ENCODE measurements at places on chromosomes 1 and 21.

GRCh38 chr1:39380036-39380435 is 111.4 kb upstream of the BMP8A start:
- no peak for DNase-seq

DNA sequence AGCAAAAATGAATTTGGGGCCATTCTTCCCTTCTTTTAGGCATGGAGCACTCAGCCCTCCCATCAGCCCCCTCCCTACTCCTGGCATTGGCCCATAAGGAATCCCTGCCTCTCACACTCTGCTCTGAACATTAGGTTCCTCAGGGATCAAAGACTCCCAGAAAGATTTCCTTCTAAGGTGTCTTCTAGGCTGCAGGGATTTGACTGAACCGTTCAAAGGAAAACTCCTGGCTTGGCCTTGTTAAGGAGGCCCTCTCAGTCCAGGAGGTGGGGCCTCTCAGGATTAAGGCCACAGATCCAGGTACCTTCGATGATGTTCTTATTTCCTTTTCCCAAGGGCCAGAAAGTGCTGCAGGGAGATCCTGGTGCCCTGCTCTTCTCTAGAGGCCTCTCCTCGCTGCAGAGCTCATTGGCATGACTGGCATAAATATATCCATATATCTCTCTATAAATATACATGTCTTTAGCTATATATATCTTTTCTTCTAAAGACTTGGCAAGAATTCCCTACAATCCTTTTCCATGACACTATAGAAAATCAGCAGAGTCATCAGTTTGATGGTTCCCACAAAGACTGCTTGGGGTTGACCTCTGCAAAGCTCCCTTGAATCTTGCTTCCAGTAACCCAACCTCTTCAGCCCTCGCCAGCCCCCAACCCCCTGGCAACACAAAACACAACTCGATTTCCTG is 59.1 kb downstream of the PLXNA2 start:
- peak; percentile 44 for DNase-seq

- no peak for DNase-seq
These were observed 11.9 kb downstream of the ECE1 start for GRCh38 chr1:21278208-21278859.

- peak; percentile 24 for DNase-seq
These were observed 369.1 kb downstream of the RGS7 start for GRCh38 chr1:240987928-240988327.

DNA sequence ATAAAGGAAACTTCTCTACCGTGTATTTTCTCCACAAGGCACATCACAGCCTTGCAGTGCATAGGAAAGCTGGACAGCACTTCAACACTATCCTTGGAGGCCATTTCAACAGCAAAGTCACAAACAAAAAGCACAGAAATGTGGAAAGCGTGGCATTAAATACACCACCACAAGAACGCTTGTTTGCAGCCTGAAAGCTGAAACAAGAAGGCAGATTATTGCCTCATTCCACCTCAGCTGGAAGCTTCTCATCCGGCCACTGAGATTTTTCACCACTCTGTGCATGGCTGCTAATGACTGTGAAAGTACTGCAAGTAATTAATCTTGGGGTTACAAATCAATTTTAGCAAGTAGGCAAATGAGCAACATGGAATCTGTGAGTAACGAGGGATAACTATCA is 50.9 kb upstream of the GALNT2 start:
- DNase-seq: no peak

GRCh38 chr1:202224453-202224852 is 30.9 kb downstream of the LGR6 start:
- DNase-seq: no peak

GRCh38 chr1:194598098-194598497 is 1411.7 kb upstream of the B3GALT2 start:
- no peak for DNase-seq

- no peak for DNase-seq
These were observed 89.5 kb upstream of the RUNX3 start for GRCh38 chr1:25019337-25020172.
